MCF 10A (cell line): ENCODE measurements at places on chromosomes 6 and 20. TPM values are rescaled to one million over a fixed set of nuclear protein-coding genes. Genes with fewer than 3 reads are reported as not detected.
A peak's percentile ranks its signal among the peaks of the same experiment; 100 is the strongest.

- no peak for DNase-seq
Measured at GRCh38 chr20:19098117-19098516, 114.3 kb upstream of the SLC24A3 start.

DNA sequence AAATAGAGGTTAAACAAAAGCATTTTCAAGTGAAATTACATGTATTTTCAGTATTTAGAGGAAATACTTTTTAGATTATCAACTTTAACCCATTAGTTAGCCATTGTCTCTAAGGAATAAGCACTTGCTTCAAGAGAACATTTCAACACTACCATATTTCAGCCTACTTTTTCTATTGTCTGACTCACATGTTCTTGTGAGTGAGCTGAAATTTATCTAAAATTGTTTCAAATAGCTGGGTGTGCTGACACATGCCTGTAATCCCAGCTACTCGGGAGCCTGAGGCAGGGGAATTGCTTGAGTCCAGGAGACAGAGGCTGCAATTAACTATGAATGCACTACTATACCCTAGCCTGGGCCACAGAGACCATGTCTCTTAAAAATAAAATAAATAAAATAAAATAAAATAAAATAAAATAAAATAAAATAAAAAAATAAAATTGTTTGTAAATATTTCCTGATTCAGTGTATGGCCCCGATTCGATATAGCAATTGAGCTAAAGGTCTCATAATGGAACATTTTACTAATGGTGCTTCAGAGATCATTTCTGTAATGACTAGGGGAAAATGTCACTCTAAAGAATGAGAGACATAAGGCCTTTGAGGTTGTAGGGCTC lies 324.6 kb upstream of the PLCB4 start:
- peak; percentile 33 for DNase-seq

DNA sequence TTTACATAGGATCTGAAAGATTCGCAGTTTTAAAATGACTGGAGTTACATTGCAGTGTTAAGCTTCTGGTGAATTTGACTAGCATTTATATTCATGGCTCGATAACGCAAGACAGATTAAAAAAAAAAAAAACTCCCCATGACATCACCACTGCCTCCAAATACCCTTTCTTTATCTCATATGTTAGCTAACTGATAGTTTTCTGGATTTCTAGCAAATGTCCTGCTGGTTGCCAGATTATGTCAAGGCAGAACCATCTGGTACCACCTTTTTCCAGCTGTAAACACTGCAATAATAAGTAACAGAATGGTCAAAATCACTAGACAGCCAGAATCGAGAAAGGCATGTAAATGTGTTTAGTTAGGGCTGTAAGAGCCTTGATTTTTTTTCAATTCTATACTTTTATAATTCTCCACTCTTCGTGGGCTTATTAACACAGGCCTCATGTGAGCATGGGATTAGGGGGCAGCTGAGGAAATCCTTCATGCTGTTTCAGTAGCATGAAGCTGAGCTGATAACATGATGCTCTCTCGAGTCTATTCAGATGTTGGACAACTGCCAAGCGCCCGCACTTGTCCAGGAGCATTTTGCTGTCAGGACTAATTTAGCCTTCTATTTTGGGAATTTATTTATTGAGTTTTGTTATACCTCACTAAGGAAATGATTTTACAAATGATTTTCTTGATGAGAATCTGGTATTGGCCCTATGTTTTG lies 166.0 kb upstream of the SCGN start:
- DNase-seq, result no peak

GRCh38 chr20:40457404-40457803 lies 231.6 kb downstream of the MAFB start:
- no peak for DNase-seq

GRCh38 chr6:110484321-110484720 lies 7.9 kb upstream of the SLC22A16 start:
- DNase-seq, result peak; percentile 60

DNA sequence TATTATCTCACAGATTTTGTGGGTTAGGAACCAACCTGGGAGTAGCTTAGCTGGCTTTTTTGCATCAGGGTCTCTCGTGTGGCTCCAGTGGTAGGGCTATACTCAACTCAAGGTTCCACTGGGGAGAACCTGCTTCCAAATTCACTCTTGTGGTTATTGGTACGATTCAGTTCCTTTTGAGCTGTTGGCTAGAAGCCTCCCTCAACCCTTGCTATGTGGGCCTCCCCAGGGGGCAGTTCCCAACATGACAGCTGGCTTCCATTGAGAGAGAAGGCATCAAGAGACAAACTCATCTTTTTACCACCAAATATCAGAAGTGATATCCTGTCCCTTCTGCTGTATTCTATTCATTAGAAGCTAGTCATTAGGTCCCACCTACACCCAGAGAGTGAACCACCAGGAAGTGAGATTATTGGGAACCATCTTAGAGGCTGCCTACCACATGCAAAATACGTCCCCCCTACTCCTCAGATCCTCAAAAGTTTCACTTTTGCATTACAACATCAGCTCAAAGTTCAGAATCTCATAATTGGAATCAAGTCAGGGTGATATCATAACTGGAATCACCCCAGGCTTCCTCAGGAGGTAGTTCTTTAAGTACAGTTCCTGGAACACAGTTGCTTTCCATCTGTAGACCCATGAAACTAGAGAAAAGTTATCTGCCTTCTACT lies 30.9 kb downstream of the MKKS start:
- DNase-seq, result no peak

C20orf204 gene
- total RNA-seq, result 1.1 and 2.0 TPM in 2 replicates

DNA sequence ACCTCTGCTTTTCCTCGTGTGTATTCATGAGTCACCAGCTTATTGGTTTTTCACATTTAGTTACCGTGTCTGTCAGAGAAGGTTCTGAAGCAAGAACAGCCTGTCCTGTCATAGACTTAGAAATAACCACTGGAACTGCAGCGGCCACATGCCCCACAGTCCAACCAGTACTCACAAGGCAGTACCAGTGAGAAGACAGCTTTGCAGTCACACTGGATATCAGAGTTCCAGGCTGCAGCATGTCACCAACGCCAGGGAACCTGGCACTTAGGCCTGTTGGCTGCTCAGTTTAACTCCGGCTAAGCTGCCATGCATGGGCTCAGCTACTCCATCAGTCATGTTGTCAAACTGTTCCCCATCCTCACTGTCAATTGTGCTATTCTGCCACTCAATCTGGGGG lies 40.1 kb downstream of the ADNP start:
- no peak for DNase-seq

DNA sequence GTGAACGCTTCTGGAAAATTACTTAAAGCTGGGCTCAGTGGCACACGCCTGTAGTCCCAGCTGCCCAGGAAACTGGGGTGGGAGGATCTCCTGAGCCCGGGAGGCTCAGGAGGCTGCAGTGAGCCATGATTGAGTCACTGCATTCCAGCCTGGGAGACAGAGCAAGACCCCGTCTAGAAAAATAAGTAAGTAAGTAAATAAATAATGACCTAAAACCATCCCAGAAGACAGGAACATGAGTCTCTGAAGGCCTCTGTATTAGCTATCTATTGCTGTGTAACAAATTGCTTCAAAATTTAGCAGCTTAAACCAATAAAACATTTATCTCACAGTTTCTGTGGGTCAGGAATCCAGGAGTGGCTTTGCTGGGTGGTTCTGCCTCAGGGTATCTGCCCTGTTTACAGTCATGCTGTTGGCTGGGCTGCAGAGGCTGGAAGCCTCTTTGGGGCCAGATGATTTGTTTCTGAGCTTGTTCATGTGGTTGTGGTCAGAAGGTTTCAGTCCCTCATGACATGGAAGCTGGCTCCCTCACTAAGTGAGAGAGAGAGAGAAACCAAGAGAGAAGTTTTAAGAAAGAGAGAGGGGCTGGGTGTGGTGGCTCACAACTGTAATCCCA lies 48.4 kb upstream of the NCOA3 start:
- peak; percentile 92 for DNase-seq

DNA sequence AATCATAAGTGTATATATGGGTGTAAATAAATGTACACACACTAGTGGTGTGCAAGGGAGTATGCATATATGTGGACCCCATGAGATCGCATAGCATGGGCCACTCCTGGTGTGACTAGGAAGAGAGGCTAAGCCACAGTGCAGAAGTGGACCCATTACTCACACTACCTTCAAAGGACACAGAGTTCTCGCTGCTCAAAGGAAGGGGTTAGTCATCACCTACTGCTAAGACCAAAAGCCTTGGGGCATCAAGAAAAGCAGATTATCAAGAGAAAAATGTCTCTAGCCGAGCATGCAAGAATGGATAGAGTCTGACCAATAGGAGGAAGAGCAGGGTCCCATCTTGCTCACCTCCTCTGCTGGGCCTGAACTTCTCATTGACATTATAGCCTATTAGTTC lies 195.5 kb downstream of the MAFB start:
- DNase-seq, result peak; percentile 94

GRCh38 chr6:169825558-169826225 lies 74.3 kb downstream of the ERMARD start:
- no peak for DNase-seq

- DNase-seq, result no peak
Measured at GRCh38 chr6:127762284-127762683, 138.6 kb downstream of the THEMIS start.

GRCh38 chr20:24670981-24671380 lies 201.6 kb downstream of the SYNDIG1 start:
- no peak for DNase-seq
